Caudate nucleus (tissue), 63 donors: ENCODE measurements at places on chromosomes 7 and 10.

DNA sequence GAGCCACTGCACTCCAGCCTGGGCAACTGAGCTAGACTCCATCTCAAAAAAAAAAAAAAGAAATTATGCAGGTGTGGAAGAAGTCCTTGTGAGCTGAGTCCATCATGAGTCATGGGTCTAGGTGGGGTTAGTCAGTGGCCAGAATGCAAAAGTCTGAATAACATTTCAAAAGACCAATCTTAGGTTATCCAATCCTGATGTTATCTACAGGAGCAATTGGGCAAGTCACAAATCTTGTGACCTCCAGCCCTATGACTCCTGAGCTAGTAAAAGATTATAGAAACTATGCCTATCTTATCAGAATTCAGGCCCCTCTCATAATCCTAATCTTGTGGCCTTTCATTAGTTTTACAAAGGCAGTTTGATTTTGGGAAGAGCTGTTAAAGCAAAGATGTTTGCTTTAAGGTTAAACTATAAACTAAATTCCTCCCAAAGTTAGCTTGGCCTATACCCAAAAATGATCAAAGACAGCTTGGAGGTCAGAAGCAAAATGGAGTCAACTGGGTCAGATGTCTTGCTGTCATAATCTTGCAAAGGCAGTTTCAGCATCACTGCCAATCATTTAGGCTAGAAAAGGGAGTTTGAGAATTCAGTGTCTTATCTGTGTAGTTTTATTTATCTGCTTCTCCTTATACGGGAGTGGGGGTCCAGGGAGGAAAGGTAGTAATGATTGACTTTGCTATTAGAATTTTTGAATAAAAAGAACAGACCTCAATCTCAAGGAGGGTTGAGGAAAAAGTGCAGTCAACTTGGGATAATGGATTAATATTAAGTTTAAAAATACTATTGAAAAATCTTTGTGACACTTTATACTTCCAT is 71.2 kb upstream of the TRIM24 start:
- no peak for DNase-seq

DNA sequence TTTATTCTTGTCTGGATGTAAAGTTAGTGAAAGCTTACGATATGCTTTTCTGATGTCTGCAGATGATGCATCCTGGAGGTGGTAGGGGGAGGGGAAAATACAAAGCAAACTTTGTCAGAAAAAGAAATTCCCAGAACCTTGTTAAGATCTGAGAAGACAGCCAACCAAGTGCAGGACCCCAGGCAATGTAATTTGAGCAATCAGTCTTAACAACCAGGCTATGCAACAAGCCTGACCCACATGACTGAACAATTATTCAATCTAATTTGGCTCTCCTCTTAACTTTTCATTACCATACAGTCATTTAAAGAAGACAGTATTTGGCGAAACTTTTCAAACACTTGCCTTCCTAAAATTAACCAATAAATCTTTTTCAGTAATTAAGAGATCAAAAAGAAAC is 74.5 kb downstream of the DNAJC1 start:
- no peak for DNase-seq

GRCh38 chr10:116170815-116171250 is 102.2 kb downstream of the GFRA1 start:
- DNase-seq: no peak

GRCh38 chr10:122981066-122981464 is 864 bp downstream of the PSTK start:
- DNase-seq: no peak

GRCh38 chr10:17836942-17837341 is 27.8 kb downstream of the MRC1 start:
- no peak for DNase-seq
